ENCODE measurements at places on chromosomes 3 and 15.

- DNase-seq: no peak
Observed at GRCh38 chr15:33315044-33315443, 4.3 kb downstream of the RYR3 start.

GRCh38 chr15:85620690-85621049 lies 174.1 kb downstream of the KLHL25 start:
- DNase-seq: no peak

GRCh38 chr3:74599564-74599963 lies 14.9 kb downstream of the CNTN3 start:
- no peak for DNase-seq

DNA sequence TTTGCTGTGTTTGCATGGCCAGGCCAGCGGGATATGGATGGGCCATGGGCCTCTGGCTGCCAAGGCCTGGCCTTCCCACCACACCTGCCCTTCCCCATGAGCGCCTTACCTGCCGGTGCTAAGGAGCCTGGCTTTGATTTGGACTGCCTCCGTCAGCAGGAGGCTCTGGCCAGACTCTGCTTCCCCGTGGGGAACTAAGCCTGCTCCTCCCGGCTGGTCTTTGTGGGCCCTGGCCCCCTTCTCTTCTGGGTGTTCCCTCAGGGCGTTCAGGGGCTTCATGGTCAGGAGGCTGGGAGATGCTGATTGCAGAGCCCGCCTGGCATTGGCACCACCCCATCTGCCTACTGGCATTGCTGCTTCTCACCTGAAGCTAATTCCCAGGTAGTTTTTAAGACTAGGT lies 45.2 kb downstream of the SMAD6 start:
- no peak for DNase-seq

DNA sequence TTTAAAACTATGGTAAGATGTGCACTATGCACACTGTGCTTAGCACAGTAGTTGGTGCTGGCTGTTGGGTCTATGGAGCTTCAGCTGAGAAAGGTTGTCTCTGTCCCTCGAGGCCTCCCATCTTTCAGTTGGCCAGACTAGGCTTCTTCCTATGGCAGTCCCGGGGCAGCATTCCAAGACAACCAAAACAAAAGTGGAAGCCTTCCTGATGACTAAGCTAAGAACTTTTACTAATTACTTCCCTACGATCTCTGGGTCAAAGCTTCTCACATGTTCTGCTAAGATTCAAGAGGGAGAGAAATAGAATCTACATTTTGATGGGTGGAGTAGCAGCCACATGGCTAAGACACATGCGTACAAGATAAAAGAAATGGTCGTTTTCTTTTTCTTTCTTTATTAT lies 342.8 kb downstream of the TUSC7 start:
- DNase-seq: no peak

DNA sequence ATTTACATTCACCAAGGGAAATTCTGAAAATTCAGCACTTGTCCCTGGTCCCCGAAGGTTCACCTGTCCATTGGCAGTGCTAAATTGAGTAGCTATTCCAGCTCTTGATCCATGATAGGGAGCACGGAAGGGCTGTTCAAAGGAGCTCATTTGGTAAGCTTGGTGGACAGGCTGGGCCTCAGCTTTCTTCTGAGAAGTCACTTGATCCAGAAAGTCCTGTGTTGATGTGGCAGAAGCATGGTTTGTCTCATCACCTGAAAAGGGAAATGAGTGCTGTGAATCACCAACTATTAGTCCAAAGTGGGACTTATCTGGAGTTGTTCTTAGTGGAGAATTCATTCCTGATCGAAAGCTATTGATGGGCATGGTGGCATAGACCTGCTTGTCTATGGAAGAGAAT lies 19.9 kb upstream of the SLC12A8 start:
- DNase-seq: no peak

- DNase-seq: no peak
Observed at GRCh38 chr3:192372616-192373015, 354.7 kb downstream of the FGF12 start.

- no peak for DNase-seq
Observed at GRCh38 chr3:76065964-76066363, 280.6 kb upstream of the ZNF717 start.
